ENCODE measurements at places on chromosomes 12 and 14. TPM values are rescaled to one million over a fixed set of nuclear protein-coding genes. Genes with fewer than 3 reads are reported as not detected.

Gene TSFM
- polyA plus RNA-seq: 46.9 TPM

Gene CD163
- 12.6 TPM for polyA plus RNA-seq

Gene ZFC3H1
- polyA plus RNA-seq: 73.7 TPM

Gene LMNTD1
- not detected for polyA plus RNA-seq

Gene EIF2S3B
- 1.3 TPM for polyA plus RNA-seq

Gene GNB3
- polyA plus RNA-seq: 7.0 TPM

Measured in renal pelvis (tissue), 12 donors.